ENCODE measurements at places on chromosomes 1 and 21.

DNA sequence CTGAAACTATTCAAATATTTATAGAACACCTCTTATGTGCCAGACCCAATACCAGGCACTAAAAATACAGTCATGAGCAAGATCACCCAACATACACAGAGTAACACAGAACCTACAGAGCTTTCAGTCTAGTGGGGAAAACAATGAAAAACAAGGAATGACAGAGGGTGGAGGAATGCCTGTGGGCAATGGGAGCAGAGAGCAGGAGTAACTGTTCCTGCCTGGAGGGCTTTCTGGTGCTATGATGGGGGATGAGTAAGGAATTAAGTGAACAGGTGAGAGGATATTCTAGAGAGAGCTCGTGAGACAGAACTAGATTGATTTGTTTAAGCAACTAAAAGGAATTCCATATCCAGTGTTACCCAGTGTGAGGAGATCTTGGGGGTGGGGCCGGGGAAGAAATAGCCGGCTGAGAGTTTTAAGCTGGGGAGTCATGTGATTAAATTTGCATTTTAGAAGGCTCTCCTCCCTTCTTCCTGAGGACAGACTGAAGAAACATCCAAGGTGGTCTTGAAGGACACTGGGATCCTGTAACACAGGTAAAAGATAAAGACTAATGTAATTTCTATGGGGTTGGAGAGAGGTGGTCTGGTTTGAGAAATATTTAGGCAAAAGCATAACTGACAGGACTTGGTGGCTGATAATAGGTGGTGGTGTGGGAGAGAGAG is 2.1 kb upstream of the CD53 start:
- DNase-seq, result no peak

DNA sequence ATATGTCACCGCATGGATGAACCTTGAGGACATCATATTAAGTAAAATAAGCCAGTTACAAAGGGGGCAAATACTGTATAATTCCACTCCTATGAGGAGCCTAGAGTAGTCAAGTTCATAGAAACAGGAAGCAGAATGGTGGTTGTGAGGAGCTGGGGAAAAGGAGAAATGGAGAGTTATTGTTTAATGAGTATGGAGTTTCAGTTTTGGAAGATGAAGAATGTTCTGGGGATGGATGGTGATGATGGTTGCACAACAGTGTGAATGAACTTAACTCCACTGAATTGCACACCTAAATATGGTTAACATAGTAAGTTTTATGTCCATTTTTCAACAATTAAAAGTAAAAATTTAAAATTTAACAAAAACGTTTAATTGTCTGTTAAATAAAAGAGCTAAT is 220.9 kb upstream of the JUN start:
- no peak for DNase-seq

- no peak for DNase-seq
These were observed 491.6 kb upstream of the C1orf87 start for GRCh38 chr1:60564916-60565750.

DNA sequence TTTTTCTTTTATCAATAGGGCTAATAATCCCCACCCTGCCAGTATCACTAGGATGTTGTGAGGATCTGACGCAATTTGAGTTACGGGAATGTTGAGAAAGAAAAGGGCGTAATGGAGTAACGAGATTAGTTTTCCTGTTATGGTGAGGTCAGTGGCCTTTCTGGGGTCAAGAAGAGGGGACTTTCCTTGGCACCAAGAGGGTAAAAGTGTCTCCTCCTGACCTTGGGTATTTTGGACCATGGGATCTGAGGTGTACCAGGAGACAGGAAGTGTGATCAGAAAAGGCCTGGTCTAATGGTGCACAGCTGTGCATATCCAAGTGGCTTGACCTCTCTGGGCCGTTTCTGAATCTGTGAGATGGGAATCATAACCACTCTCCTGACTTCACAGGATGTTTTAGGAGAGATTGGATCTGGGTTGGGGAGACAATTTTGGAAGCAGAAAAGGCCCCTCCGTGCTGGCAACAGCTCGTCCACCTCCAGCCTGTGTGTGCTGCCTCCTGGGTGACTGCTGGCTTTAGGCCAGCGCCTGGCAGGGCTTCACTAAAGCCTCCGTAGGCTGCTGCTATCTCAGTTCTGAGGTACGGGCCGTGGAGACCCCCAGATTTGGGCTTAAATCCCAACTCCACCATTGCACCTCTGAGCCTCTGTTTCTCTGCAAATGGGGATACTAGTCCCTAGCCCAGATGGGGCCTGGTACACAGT is 37.1 kb downstream of the ALPL start:
- DNase-seq, result no peak

- DNase-seq, result peak; percentile 38
These were observed 9.5 kb downstream of the SH3BGRL3 start for GRCh38 chr1:26289158-26290059.

DNA sequence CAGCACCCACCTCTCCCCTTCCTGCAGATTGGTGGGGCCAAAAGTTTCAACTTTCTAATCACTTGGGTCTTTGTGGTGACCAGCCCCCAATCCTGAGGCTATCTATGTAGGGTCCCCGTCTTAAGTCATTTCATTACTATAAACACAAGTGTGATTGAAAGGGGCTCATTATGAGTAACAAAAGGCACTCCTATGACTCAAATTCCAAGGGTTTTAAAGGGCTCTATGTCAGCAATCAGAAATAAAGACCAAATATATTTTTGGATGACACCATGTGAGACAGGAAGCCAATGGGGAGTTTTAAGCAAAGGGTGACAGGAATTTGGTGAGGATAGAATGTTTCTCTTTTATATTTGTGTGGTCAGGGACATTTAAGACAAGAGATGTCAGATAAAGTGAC is 6.2 kb downstream of the ERO1B start:
- no peak for DNase-seq

DNA sequence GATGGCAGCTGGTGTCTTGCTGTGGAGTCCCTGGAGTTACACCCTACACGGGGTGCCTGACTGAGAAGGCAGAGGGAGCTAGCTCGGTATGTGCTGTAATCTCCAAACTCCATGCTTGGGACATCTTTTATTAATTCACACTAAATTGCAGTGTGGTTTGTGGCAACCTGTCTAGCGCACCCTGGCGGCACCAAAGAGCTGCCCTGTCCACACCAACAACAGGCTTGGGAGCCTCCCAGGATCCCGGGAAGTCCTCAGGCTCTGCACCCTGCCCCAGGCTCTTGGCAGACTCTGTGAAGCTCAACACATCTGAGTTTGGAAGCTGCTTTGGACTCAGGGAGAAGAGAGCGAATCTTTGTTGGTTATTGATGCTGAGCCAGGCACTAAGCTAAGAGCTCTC is 138.9 kb downstream of the IGSF21 start:
- no peak for DNase-seq

DNA sequence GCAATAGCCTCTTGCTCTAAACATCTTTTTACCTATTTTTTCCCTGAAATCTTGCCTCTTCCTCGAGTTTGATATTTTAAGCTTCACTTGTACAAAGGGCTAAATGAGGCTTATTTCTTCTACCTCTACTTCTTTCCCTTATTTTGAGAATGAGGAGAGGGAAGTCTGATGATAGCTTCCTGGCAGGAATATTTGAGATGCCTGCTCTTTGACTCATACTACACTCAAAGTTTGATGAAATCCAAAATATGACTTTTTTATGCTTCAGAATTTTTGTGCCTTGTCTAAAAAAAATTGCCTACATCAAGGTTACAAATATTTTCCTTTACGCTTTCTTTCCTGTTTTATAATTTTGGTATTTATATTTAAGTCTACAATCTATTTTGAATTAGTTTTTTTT is 624.4 kb upstream of the PLXNA2 start:
- no peak for DNase-seq

DNA sequence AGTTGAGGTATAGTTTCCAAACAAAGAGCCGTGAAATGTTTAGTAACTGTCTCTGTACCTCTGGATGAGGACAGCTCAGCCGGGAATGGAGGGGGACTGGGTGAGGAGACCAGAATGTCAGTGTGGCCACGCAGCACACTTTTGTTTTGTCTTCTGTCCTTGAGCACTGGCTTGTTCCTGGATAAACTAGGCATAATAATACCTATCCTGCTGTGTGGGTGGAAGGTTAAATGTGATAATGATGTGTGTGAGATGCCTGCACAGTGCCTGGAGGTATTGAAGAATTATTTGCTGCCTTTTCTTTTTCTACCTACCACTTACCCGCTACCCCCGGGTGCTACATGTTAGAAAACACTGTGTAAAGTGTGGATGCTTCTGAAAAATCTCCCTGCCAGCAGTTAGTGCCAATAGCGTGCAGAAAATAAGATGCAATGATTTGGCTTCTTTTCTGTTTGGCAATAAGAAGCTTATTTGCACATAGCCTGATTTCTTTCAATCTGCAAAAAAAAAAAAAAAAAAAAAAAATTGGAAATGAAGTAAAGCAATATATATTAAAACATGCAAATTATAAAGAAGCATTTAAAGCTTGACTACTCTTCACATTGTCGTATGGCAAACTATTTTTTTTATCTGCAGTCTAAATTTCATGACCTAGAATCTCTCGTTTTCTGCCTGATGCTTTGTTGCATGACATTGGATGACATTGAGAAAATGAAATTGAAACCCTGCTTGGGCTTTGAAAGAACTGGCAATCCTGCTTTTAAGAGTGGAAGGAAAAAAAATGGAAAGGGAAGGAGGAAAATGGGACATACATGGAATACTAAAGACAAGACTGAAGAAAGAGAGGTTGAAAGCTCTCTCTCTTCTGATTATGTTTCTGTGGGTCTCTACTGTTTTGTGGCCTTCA is 89.5 kb downstream of the DISC1 start:
- DNase-seq, result no peak

DNA sequence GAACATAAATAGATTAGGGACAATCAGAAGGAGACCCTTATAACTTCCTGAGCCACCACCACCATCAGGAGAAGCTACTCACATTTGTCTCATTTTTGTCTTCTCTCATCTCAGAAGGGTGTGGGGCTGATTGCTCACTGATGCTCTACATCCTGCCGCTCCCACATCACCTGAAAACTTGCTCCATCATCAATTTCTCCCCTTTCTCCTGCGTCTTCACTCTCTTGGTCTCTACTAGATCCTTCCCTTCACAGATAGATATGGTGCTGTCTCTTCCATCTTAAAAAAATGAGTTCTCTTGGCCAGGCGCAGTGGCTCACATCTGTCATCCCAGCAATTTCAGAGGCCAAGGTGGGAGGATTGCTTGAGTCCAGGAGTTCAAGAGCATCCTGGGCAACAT is 38.4 kb downstream of the C1orf216 start:
- no peak for DNase-seq

DNA sequence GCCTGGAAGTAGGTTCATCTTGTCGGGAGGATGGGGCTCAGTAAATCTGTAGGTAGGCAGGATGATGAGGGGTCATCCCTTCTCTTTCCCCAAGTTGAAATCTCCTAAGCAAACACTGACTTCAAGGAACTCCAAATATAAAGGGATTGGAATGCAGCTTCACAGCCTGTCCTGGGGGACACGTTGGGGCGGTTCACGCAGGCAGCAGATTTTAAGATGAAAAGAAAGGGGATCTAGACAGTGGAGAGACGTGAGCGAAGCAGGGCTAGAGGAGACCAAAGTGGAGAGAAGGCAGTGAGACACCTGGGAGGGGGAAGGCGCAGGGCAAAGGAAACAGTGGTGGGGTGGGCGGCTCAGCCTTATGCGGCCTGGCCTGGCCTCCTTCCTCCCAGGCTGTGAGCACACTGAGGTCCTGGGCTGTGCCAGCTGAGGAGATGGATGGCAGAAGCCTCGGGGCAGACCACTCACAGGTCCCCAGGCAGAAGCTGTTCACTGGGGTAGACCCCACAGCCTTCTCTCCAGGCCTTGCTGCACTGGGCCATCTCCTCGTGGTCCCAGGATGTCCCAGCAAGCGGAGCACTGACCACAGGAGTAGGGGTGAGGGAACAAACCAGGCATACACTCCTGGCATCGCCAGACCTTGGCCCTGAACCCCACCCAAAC is 51.7 kb downstream of the TOR1AIP2 start:
- no peak for DNase-seq

GRCh38 chr21:35399706-35400105 is 350.6 kb upstream of the RUNX1 start:
- DNase-seq, result no peak
